ENCODE measurements at places on chromosomes 2 and 18.

GRCh38 chr2:188046437-188046836 is 245.2 kb upstream of the GULP1 start:
- H3K27ac ChIP-seq = no peak overlapping the region
- DNase-seq = peak; percentile 22
- H3K4me3 ChIP-seq = no peak overlapping the region
- H3K36me3 ChIP-seq = no peaks in the 10 kb centered on the region
- H3K4me1 ChIP-seq = no peaks in the 10 kb centered on the region

DNA sequence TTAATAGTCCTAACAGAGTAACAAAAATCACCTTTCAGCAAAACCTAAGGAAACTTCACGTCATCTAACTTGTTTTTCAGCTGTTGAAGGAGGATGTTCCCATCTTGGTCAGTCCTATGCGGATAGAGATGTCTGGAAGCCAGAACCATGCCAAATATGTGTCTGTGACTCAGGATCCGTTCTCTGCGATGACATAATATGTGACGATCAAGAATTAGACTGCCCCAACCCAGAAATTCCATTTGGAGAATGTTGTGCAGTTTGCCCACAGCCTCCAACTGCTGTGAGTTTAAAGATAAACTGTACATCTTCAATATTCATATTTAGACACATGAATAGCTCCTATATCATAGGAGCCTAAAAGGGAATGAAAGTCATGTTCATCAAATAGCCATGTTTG is 10.5 kb downstream of the COL3A1 start:
- no peak overlapping the region for H3K4me3 ChIP-seq
- H3K36me3 ChIP-seq = no peaks in the 10 kb centered on the region
- no peak for DNase-seq
- H3K27ac ChIP-seq = no peak overlapping the region

- no peaks in the 10 kb centered on the region for H3K36me3 ChIP-seq
- H3K4me3 ChIP-seq = peak overlapping the region; percentile 7
- H3K27me3 ChIP-seq = no peaks in the 10 kb centered on the region
- peak overlapping the region; percentile 96 for H3K27ac ChIP-seq
- DNase-seq = peak; percentile 53
- H3K4me1 ChIP-seq = peaks cover 100% of the 10 kb centered on the region
Measured at GRCh38 chr18:28112056-28112470, 64.9 kb downstream of the CDH2 start.

DNA sequence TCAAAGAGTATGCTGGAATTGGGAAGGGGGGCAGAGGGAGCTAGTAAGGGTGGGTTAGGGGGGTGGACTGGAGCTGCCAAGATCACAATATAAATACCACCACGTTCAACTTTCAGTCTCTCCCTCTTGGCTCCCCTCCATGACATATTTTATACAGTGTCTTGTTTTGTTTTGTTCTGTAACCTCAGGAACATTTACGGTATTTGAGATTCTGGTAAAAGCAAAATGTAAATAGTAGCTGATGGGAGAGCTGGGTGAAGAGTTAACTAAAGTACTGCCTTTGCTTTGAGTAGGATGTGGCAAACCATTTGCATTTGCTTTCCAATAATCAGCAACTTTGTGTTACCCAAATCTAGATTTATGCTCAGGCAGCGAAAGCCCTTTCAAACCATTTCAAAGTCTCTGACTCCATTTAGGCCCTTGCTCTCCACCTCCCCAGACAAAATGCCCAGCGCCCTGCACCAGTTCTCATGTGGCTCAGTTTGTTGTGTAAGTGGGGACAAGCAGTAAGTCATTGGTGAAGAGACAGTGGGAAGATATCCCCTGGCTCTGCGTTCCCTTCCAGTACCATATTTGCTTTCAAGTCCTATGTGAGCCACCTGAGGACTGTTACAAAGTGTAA is 17.4 kb downstream of the IRS1 start:
- H3K4me1 ChIP-seq = peaks cover 20% of the 10 kb centered on the region
- no peaks in the 10 kb centered on the region for H3K36me3 ChIP-seq
- H3K27ac ChIP-seq = peak overlapping the region; percentile 58
- no peak for DNase-seq

DNA sequence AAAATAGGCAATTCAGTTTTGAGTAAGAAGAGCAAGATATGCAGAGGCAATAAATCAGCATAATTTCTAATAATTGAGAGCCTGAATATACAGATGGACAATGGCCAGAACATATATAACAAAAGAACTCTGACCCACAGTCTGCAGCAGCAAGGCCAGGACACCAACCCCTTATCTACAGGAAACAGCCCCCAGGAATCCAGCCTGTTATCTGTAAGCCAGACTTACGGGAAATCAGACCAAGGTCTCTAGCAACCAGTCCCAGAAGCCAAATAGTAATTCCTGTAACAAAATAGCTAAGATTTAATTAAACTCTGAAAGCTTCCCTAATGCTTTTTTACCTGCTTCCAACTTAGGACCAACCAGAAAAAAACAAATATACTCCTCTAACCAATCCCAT is 434.5 kb upstream of the GYPC start:
- no peaks in the 10 kb centered on the region for H3K27me3 ChIP-seq
- H3K4me1 ChIP-seq = no peaks in the 10 kb centered on the region
